T-helper 22 cell (primary cell): ENCODE measurements at places on chromosomes 7 and 10.

DNA sequence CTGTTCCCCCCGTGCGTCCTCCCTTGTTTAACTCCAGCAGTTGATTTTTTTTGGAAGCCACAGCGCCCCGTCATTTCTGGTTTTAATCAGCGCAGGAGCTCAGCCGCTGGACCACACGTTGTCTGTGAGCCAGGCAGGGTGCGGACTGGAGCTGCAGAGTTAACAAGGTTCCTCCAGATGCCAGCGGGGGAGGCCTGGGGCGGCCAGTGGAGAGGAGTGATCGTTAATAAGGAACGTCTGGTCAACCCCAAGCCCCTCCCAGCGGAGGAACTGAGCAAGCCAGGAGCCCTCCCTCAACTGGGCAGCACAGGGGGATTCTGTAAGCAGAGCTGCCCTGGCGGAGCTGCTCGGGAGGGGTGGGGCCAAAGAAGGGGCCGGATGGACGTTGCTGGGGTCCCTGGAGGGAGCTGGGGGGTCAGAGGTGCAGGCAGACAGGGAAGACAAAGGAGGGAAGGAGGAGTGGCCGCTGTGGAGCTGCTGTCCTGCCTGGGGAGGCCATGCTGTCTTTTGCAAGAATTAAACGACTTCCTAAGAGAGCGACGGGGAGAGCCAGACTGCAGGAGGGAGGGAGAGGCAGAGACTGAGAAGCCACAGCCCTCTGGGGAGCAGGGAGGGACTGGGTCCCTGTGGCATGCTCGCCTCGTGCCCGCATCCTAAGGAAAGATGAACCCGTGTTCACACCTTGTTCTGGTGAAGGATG is 537.1 kb upstream of the FOXK1 start:
- DNase-seq, result no peak

- no peak for DNase-seq
Measured at GRCh38 chr10:29473406-29474100, 161.2 kb downstream of the SVIL start.

DNA sequence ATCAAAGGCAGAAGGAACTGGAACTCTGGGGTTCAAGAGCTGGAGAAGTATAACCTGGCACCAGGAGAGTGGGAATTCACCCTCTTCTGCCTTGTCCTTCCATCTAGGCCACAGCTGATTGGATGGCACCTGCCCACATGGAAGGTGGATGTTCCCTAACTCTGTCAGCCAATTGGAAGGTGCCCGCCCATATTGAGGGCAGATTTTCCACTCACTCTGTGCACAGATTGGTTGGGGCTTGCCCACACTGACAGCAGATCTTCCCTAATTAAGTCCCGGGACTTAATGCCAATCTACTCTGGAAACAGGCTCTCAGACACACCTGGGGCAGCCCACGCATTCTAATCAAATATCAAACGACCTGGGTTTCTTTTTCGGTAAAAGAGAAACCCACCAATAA is 1142.3 kb upstream of the CELF2 start:
- no peak for DNase-seq

- peak; percentile 8 for DNase-seq
Measured at GRCh38 chr7:73811760-73812168, 19.0 kb upstream of the CLDN4 start.

- no peak for DNase-seq
Measured at GRCh38 chr10:128095753-128096469, 30.3 kb downstream of the MKI67 start.

- DNase-seq, result no peak
Measured at GRCh38 chr10:71396711-71397295, at the start of gene CDH23. TSS of gene CDH23 (plus strand) at chr10:71396920. CDS start at chr10:71439832, 42,912 bp downstream.

DNA sequence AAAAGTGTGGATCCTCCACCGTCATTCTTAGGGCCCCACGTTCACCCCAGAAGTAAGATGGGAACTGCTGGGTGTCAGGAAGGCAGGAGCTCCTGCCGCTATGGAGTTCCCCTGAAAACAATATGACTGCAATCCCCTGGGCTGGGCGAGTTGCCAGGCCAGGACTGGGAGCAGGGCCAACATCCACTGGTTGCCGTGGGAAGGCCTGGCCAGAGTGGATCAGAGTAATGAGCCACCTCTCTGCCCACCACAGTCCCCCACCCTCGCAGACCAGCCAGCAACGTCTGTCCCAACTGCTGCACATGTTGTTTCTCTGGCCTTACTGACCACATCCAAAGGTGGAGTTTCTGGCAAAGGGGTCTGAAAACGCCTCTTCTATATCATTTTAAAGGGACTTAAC is 86.6 kb downstream of the STRA8 start:
- no peak for DNase-seq

DNA sequence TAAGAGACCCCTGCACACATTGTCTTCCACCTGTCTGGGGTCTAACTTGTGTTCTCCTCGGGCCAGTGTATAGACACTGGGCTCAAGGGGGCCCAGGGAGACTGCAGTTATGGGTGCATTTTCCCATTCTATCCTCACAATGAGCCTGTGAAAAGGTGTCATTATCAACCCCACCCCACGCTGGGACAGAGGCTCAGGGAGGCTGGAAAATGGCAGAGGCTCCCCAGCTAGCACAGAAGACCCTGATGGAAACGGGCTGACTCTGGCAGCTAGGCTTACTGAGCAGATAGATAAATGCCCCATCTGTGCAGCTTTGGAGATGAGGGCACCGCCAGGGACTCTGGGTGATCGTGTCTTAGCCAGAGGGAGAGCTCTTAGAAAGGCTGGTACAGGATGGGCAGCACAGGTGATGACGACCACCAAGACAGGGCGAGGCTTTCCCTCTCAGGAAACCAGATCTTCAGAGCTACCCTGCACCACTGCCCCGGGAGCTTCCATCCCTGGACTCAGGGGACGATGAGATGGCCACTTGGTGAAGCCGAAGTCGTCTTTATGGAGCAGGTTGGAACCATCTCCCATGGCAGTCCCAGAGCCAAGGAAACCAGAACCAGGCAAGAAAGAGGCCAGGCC is 58.2 kb upstream of the CHST15 start:
- DNase-seq, result no peak

GRCh38 chr7:79287981-79288380 is 165.5 kb downstream of the MAGI2 start:
- no peak for DNase-seq

- DNase-seq, result no peak
Measured at GRCh38 chr10:107899075-107899474, 734.6 kb upstream of the SORCS1 start.

- DNase-seq, result no peak
Measured at GRCh38 chr10:132301371-132302330, 6.1 kb downstream of the STK32C start.

DNA sequence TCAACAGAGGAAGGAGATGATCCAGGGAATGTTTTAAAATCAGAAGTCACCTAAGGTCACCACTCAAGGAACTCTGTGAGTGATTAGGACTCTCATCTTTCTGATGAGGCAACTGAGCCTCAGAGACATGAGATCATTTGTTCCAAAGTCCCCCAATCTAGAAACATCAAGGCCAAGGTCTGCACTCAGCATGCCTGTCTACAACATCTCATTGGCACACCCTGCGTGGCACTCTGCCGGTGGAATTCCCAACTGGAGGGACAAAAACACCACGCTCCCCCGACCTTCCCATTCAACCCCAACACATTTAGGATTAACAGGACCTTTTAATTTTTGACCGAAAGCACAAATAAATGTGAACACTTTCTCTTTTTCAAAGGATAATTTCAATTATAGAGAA is 31.4 kb downstream of the CPXM2 start:
- DNase-seq, result no peak

- no peak for DNase-seq
Measured at GRCh38 chr10:103915796-103916195, 2.2 kb downstream of the STN1 start.

GRCh38 chr10:78852466-78853240 is 216.1 kb upstream of the ZMIZ1 start:
- no peak for DNase-seq

DNA sequence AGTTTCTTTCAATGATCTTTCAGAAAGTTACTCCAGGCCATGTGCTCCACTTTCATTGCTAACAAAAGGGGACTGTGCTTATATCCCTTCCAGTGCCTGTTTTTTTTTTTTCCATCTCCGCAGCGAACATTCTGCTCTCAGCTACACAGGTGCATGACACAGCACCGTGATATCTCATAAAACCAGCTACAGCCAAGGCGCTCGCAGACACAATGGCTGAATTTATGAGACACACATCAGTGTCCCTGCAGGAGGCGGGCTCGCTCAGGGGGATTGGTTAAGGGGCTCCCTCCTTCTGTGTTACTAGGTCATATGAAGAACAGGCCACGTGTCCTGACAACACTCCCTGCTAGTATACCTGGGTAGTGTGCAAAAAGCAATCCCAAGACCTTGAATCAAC is 245.5 kb downstream of the SKAP2 start:
- DNase-seq, result no peak

- DNase-seq, result no peak
Measured at GRCh38 chr10:93121311-93121710, 47.6 kb downstream of the CYP26A1 start.

DNA sequence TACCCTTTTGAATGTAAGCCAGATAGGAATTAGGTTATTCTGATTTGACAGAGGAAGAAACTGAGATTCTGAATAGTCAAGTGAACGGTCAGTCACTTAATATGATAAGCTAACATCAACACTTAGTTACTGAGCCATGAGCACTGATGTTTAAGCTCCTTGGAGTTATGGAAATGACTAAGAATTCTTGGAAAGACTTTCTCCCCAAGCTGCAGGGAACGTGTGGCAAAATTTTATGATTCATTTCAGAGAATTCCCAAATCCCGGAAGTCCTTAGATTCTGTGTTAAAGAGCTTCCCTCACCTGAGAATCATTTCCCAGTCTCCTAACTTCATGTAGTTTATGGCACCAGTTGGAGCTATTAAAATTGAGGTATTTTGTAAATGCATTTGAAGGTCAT is 330.9 kb downstream of the XPNPEP1 start:
- DNase-seq, result no peak

- DNase-seq, result no peak
Measured at GRCh38 chr7:26397796-26398426, 106.2 kb downstream of the SNX10 start.

DNA sequence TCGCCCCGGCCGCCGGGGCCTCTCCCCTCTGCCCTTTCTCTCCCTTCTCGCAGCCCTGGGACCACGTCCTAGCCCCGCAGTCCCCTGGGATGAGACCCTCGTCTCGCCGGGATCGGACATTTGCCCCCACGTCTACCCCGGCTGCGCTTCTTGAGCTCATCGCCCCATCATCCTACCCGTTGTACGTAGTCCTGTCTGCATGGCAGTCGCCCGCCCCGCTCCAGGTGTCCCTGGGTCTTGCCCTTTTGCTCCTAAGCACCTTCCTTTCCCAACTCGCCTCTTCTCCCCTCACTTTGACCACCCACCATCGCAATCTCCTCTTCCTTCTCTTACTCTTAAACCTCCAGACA is 582 bp downstream of the TPST1 start:
- no peak for DNase-seq

GRCh38 chr7:85232068-85232467 is 45.2 kb upstream of the SEMA3D start:
- no peak for DNase-seq
